H7 (cell line): ENCODE measurements at places on chromosomes 6 and 20. TPM values are rescaled to one million over a fixed set of nuclear protein-coding genes. Genes with fewer than 3 reads are reported as not detected.

The CFAP206 gene
- total RNA-seq, result 0.14 TPM in 1 of 2 replicates, not detected in the other

- DNase-seq, result peak; percentile 64
These were observed 62.5 kb upstream of the TIAM2 start for GRCh38 chr6:154932515-154933027.

The TCF15 gene
- 4.2 and 5.1 TPM in 2 replicates for total RNA-seq

GRCh38 chr20:41615676-41616075, 2.5 kb downstream of the CHD6 start:
- DNase-seq, result no peak

DNA sequence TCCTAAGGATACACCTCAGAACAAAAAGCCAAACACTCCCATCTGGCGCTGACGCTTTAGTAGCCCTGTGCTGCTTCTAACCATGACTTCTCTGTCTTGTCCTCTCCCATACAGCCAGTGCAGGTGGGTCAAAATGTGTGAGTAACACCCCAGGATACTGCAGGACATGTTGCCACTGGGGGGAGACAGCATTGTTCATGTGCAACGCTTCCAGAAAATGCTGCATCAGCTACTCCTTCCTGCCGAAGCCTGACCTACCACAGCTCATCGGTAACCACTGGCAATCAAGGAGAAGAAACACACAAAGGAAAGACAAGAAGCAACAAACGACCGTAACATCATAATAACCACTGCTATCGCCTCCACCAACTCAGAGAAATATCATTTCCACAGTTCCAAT, 1.4 kb downstream of the DEFB132 start:
- DNase-seq, result peak; percentile 48

DNA sequence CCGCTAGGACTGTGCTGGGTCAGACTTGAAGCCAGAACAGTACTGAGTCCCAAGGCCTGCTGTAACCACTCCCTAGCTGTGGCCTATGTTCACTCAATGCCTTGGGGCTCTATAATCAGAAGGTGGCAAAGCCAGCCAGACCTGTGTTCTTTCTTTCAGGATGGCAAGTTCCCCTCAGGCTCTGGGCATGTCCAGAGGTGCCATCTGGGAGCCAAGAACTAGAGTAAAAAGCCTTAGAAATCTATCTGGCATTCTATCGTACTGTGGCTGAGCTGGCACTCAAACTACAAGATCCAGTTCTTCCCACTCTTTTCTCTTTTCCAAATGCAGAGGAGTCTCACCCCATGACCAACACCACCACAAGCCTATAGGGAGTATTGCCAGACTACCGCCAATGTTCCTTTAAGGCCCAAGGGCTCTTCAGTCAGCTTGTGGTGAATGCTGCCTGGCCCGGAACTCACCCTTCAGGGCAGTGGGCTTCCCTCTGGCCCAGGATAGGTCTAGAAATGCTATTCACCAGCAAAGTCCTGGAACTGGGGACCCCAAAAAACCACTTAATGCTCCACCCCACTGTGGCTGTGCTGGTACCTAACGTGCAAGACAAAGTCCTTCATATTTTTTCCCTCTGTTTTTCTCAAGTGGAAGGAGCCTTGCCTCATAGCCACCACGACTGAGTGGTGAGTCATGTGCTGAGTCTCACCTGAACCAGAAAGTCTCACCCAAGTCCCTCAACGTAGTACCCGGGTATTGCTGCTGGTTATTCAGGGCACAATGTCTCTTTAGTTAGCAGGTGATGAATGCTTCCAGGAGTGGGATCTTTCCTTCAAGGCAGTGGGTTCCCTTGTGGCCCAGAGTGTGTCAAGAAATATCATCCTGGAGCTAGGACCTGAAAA, 8.6 kb upstream of the SIRPB2 start:
- DNase-seq, result no peak

GRCh38 chr20:21450572-21450971, 53.2 kb upstream of the NKX2-4 start:
- no peak for DNase-seq

The SAMD10 gene
- total RNA-seq, result 3.8 and 5.7 TPM in 2 replicates

GRCh38 chr20:58818586-58819285, 32.0 kb downstream of the GNAS-AS1 start:
- no peak for DNase-seq

The C6orf15 gene
- total RNA-seq, result not detected in 2 replicates

The EYA4 gene
- 0.10 and 0.30 TPM in 2 replicates for total RNA-seq

The MYCT1 gene
- total RNA-seq, result 0.92 and 2.7 TPM in 2 replicates

DNA sequence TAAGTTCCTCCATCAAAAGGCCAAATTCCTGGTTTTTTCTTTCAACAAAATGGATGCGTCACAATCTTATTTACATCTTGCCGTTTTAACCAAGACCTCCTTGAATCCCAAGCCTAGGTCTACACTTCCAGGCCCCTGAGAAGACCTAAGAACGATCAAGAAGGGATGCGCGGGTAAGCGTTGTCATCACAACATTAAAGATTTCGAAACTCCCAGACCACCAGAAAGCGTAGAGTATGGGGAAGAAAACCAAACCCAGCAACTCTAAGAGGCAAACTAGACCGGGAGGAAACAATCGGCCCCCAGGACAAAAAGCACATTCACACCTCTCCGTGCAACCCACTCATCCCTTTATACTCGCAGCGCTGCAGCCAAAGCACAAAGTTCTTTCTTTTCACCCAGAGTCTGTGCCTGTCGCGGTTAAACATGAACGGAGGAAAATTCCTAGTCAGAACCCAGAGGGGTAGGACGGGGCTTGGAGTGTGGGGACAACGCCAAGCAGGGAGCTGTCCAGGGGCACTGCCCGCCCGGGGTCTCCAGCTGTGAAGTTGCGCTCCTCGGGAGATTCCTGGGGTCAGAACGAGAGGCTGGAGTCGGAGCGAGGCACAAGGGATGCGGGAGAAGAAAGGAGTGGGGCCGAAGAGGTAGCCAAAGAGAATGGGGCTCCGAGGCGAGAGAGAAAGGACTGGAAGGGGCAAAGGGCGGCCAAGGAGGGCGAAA, 725 bp downstream of the OSER1 start:
- DNase-seq, result peak; percentile 39

The CTSZ gene
- total RNA-seq, result 12.9 and 19.7 TPM in 2 replicates

- DNase-seq, result no peak
These were observed 38.5 kb downstream of the DST start for GRCh38 chr6:56604186-56604585.

The RAB44 gene
- total RNA-seq, result not detected in 2 replicates

The BTN1A1 gene
- total RNA-seq, result 0.11 TPM in 1 of 2 replicates, not detected in the other

DNA sequence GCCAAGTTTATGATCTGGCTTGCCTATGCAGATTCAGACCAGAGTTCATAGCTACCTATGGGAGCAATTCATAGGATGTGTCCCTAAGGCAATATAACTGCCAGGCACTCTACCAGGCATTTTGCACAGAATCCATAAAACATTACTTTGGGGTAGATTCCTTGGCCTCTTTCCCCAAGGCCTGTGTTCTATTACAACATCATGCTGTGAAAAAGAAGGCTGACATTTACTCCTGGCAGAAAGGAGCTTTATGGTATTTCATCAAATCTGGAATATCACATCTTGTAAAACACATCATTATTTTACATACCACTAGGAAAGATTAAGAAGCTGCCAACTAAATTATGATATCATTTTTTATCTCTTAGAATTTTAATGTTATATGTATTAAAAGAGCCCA, 287.0 kb upstream of the MARCKS start:
- DNase-seq, result no peak

The ARFGEF3 gene
- total RNA-seq, result 7.0 and 11.0 TPM in 2 replicates

DNA sequence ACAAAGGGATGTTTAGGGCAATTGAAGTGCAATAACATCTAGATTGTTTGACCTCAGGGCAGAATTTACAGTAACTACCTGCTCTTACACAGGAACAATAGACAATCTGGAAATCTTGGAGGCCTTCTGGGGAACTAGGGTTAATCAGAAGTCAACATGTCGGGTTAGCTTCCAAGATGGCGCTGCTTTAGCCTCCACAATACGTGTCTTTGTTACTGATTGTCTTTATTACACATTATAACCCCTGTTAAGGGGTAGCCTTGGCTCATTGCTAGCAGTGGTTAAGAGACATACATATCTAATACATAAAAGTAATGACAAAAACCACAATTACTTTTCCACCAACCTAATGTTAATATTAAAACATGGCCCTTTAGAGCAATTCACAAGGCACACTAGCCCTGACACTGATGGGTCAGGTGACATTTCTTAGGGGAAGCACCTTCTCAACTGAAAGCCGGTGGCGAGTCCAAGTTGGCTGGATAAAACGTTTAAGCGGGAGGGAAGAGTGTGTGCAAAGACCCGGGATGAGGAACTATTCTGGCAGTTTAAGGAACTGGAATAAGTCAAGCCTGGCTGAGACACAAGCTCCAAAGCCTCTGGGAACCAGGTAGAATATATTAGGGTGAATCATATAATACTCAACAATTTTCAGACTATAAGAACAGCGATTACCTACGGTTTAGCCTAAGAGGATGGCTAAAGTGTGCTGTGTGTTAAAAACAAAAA, 236.9 kb downstream of the BCAS1 start:
- no peak for DNase-seq

DNA sequence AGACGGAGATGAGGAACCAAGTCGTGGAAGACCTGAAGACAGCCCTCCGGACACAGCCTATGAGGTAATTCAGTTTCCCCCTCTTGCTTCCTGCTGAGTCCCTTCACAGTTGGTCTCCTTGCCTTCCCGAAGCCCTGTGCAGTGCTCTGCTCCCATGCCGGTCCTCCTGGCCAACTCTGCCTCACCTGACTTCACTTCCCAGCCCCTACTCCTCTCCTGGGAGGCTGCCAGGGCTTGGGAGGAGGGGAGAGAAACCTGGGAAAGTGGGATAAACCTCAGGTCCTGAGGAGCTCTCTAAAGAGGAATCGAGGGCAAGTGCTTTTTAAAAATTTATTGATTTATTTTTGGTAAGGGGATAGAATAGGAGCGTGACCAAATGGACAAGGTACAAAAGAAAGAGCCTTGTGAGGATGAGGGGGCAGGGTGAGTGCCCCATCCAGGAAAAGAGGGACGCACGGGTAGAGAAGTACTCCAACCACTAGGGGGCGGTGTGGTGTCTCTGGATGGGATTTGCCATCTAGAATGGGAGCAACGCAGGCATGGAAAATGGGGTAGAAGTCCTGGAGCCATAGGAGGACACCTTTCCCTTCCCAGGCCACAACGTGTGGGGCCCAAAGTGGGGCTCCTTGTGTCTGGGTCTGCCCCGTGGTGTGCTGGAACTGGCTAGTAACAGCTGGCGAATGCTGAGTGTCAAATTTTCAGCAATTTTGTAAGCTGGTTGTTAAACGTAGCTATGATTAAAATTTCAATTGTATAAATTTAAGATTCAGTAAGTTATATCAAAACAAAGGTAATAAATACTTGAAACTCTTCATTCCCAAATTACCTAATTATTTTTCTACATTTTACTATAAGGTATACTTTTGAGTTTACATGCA, 69.0 kb downstream of the MOCS1 start:
- peak; percentile 90 for DNase-seq

The OR2H1 gene
- total RNA-seq, result not detected in 2 replicates

- no peak for DNase-seq
These were observed 48.8 kb upstream of the PRND start for GRCh38 chr20:4672948-4673347.

GRCh38 chr6:7920425-7920824, 9.8 kb upstream of the TXNDC5 start:
- no peak for DNase-seq

- DNase-seq, result no peak
These were observed 2.1 kb downstream of the ZMYND8 start for GRCh38 chr20:47354464-47354713.

GRCh38 chr20:25013478-25014380, 21.2 kb upstream of the APMAP start:
- no peak for DNase-seq

- DNase-seq, result peak; percentile 34
These were observed 117.6 kb downstream of the SULF2 start for GRCh38 chr20:47667531-47668312.

DNA sequence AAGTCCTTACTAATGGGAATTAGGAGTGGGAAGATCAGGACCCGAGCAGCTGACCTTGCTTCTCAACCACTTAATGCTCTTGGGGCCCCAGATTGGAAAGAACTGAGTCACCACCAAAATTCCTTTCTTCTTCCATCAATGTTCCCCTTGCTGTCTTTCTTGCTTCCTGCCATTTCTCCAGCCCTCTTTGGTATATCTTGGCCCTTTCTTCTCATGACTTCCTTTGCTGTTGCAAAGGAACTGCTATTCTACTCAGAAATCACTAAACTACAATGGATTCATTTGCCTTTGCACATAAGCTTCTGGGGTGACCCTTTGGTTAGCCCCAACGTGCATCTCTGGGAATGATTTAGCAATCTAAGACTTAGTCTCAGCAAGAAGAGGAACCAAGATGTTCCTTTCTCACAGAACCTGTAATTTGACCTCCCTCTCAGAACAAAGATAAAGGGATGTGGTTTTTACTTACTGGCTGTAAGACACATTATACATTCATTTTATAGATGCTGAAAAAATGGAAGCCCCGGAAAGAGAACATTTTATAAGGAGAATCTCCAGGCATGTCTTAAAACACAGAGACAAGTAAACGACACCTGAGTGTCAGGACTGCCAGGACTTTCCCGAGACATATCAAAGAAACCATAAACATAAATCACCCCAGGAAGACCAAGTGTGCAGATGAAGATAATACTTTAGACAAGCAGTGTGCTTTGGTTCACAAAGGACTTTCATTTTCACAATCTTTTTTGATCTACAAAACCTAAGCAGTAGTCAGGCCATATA, 99.0 kb upstream of the TNFAIP3 start:
- no peak for DNase-seq

- peak; percentile 74 for DNase-seq
These were observed 26.7 kb downstream of the IYD start for GRCh38 chr6:150395388-150396009.

GRCh38 chr6:129749749-129750120, 39.8 kb upstream of the ARHGAP18 start:
- DNase-seq, result no peak

- DNase-seq, result no peak
These were observed 129.8 kb downstream of the PREX1 start for GRCh38 chr20:48697845-48698491.
